Endothelial cell of umbilical vein (primary cell): ENCODE measurements at places on chromosomes 2 and 18. TPM values are rescaled to one million over a fixed set of nuclear protein-coding genes. Genes with fewer than 3 reads are reported as not detected.

Gene AAMP
- 59.7 and 69.3 TPM in 2 replicates for total RNA-seq

- DNase-seq: peak; percentile 22
- no peaks in the 10 kb centered on the region for H3K4me1 ChIP-seq
- H3K27ac ChIP-seq: no peak overlapping the region
Measured at GRCh38 chr2:45412754-45413379, 198.2 kb downstream of the SRBD1 start.

DNA sequence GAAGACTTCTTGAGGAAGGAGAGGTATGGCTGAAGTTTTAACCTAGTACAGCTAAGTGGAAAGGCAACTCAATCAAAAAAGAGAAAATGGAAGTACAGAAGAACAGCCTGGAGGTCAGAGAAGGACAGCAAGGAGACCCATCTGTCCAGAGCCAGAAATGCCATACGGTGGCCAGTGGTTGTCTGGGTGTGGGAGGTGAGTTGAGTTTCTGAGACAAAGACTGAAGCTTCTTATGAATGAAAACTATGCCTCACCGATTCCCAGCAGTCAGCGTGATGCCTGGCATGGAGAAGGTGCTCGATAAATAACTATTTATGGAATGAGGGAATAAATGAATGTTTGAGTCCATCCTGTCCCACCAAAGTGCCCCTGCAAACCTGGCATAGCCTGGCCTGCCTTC is 98.8 kb downstream of the MRO start:
- H3K27ac ChIP-seq: no peak overlapping the region
- H3K27me3 ChIP-seq: no peaks in the 10 kb centered on the region
- H3K36me3 ChIP-seq: no peaks in the 10 kb centered on the region
- no peak for DNase-seq
- no peaks in the 10 kb centered on the region for H3K4me1 ChIP-seq

GRCh38 chr2:46303822-46304221 is 6.6 kb downstream of the EPAS1 start:
- no peak overlapping the region for H3K27ac ChIP-seq
- DNase-seq: peak; percentile 51
- no peak overlapping the region for H3K4me3 ChIP-seq
- no peaks in the 10 kb centered on the region for H3K36me3 ChIP-seq
- peaks cover 81% of the 10 kb centered on the region for H3K4me1 ChIP-seq
- no peaks in the 10 kb centered on the region for H3K27me3 ChIP-seq

- H3K4me1 ChIP-seq: peaks cover 27% of the 10 kb centered on the region
- DNase-seq: peak; percentile 35
- H3K27ac ChIP-seq: no peak overlapping the region
- H3K36me3 ChIP-seq: no peaks in the 10 kb centered on the region
- H3K4me3 ChIP-seq: peak overlapping the region; percentile 71
Measured at GRCh38 chr2:85888020-85888683, 638 bp downstream of the ST3GAL5 start.

Gene NTSR2
- total RNA-seq: not detected in 2 replicates

Gene HOXD8
- total RNA-seq: 14.9 and 15.6 TPM in 2 replicates

GRCh38 chr2:219642069-219642454 is 14.6 kb downstream of the SLC4A3 start:
- H3K4me3 ChIP-seq: no peak overlapping the region
- H3K27ac ChIP-seq: no peak overlapping the region
- no peaks in the 10 kb centered on the region for H3K4me1 ChIP-seq
- DNase-seq: no peak
- H3K27me3 ChIP-seq: peaks cover 3% of the 10 kb centered on the region

Gene KCNK3
- not detected in 2 replicates for total RNA-seq

GRCh38 chr2:177476897-177477296 is 84.3 kb downstream of the AGPS start:
- no peaks in the 10 kb centered on the region for H3K27me3 ChIP-seq
- H3K27ac ChIP-seq: no peak overlapping the region

GRCh38 chr2:160409480-160409879 is 84.1 kb downstream of the RBMS1 start:
- DNase-seq: no peak
- no peaks in the 10 kb centered on the region for H3K27me3 ChIP-seq
- H3K36me3 ChIP-seq: no peaks in the 10 kb centered on the region
- H3K4me1 ChIP-seq: peaks cover 55% of the 10 kb centered on the region

DNA sequence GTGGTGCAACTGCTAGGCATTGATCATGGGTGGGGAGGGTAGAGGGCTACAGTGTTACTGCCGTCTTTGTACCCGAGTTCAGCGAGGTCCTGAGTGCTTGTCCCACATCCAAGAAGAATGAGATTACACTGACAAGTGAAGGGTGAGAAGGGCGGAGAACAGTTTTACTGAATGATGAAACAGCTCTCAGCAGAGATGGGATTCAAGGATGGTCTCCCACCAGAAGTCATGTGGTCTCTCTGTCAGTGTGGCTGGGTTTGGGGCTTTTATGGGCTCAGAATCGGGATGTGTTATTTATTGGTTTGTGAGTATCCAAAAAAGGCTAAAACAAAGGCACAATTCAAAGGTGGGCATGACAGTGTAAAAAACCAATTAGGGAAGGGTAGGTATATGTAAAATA is 10.8 kb upstream of the ASB1 start:
- peaks cover 2% of the 10 kb centered on the region for H3K4me1 ChIP-seq
- no peaks in the 10 kb centered on the region for H3K27me3 ChIP-seq
- no peak overlapping the region for H3K4me3 ChIP-seq
- H3K36me3 ChIP-seq: no peaks in the 10 kb centered on the region

Gene NT5DC4
- total RNA-seq: not detected in 2 replicates

Gene CNTNAP5
- total RNA-seq: not detected in 2 replicates

Gene SERPINB4
- not detected in 2 replicates for total RNA-seq

Gene MAPRE2
- 111 and 117 TPM in 2 replicates for total RNA-seq

Gene HOXD1
- total RNA-seq: 10.4 and 14.1 TPM in 2 replicates

- DNase-seq: no peak
- H3K36me3 ChIP-seq: no peaks in the 10 kb centered on the region
- no peaks in the 10 kb centered on the region for H3K27me3 ChIP-seq
- H3K4me1 ChIP-seq: no peaks in the 10 kb centered on the region
- H3K4me3 ChIP-seq: no peak overlapping the region
Measured at GRCh38 chr2:17617955-17618354, 77.5 kb downstream of the VSNL1 start.

GRCh38 chr2:18993756-18994338 is 364.6 kb downstream of the OSR1 start:
- no peaks in the 10 kb centered on the region for H3K36me3 ChIP-seq
- no peaks in the 10 kb centered on the region for H3K27me3 ChIP-seq
- no peak overlapping the region for H3K4me3 ChIP-seq
- no peak overlapping the region for H3K27ac ChIP-seq
- no peak for DNase-seq

DNA sequence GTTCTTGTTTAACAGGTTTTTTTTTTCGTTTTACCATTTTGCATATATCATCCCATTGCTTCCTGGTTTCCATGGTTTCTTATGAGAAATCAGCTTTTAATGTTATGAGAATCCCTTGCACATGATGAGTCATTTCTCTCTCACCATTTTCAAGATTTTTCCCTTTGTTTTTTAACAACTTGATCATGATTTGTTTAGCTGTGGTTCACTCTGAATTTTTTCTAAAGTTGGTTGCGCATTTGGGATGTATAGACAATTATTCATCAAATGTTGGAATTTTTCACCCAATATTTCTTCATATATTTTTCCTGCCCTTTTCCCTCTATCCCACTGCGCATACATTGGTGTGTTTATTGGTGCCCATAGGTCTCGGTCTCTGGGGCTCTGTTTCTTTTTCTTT is 42.4 kb upstream of the BIN1 start:
- H3K27ac ChIP-seq: peak overlapping the region; percentile 29
- H3K36me3 ChIP-seq: no peaks in the 10 kb centered on the region
- peak; percentile 63 for DNase-seq
- peaks cover 28% of the 10 kb centered on the region for H3K4me1 ChIP-seq

- H3K4me3 ChIP-seq: no peak overlapping the region
- DNase-seq: no peak
- no peak overlapping the region for H3K27ac ChIP-seq
- H3K27me3 ChIP-seq: no peaks in the 10 kb centered on the region
- no peaks in the 10 kb centered on the region for H3K36me3 ChIP-seq
Measured at GRCh38 chr2:176398243-176399073, 129.2 kb downstream of the MTX2 start.

Gene DDX18
- 47.8 and 50.4 TPM in 2 replicates for total RNA-seq

GRCh38 chr2:22894761-22895160 is 490.2 kb upstream of the KLHL29 start:
- no peak overlapping the region for H3K27ac ChIP-seq
- H3K27me3 ChIP-seq: no peaks in the 10 kb centered on the region
- H3K4me3 ChIP-seq: no peak overlapping the region

- no peak overlapping the region for H3K27ac ChIP-seq
- H3K27me3 ChIP-seq: peaks cover 25% of the 10 kb centered on the region
- no peak for DNase-seq
- no peak overlapping the region for H3K4me3 ChIP-seq
- H3K36me3 ChIP-seq: no peaks in the 10 kb centered on the region
Measured at GRCh38 chr2:136217996-136218395, 100.0 kb upstream of the CXCR4 start.

GRCh38 chr2:232448304-232448690 is 7.7 kb upstream of the ALPI start:
- DNase-seq: no peak
- no peaks in the 10 kb centered on the region for H3K4me1 ChIP-seq
- H3K27me3 ChIP-seq: no peaks in the 10 kb centered on the region

GRCh38 chr2:75513616-75514170 is 47.0 kb downstream of the EVA1A start:
- no peak overlapping the region for H3K4me3 ChIP-seq
- no peak for DNase-seq
- no peaks in the 10 kb centered on the region for H3K27me3 ChIP-seq
- no peaks in the 10 kb centered on the region for H3K4me1 ChIP-seq
- H3K36me3 ChIP-seq: peaks cover 14% of the 10 kb centered on the region
